ENCODE measurements at places on chromosomes 1 and 21.

- no peak for DNase-seq
These were observed 184.3 kb downstream of the NEGR1 start for GRCh38 chr1:72097851-72098570.

DNA sequence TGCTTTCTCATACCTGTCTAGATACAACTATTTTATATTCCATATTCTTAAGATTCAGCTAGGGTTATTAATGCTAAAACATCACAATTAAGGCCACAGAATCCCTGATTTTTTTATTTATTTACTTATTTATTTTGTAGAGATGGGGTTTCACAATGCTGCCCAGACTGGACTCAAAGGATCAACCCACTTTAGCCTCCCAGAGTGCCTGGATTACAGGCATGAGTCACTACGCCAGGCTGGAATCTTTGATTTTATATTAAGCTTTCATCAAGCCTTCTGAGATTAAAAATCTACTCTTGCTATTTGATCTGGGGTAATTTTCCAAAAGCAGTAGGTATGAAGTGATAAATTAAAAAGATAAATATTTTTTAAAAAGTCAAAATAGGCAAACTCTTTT, 38.9 kb downstream of the MCOLN2 start:
- no peak for DNase-seq

DNA sequence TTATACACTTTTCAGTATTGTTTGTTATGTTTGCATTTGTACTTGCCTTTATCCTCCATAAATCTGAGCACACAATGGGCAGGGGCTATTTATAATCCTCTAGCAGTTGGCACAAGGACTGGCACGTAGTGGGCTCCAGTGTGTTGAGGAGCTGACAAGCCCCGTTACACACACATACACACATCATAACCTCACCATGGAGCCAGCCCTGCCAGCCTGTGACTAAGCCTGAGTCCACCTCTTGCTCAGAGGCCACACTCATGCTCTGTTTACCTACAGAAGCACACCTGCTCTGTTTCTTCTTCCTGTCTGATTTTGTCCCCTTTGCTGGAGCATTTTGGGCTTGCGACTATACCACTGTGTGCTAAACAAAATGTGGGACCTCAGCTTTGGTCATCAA, 64.5 kb upstream of the SPATA6 start:
- DNase-seq: no peak

DNA sequence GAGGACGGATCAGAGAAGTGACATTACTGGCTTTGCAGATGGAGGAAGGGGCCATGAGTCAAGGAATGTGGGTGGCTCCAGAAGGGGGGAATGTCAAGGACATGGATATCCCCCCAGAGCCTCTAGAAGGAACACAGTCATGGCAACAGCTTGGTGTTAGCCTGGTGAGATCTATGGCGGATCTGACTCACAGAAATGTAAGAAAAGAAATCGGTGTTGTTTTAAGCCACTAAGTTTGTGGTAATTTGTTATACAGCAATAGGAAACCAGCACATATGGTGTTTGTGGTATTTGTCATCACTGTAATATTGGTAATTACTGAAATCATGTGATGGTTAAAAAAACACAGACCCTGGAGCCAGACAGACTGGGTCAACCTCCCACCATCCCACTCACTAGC, 236.2 kb downstream of the SETD4 start:
- DNase-seq: no peak

DNA sequence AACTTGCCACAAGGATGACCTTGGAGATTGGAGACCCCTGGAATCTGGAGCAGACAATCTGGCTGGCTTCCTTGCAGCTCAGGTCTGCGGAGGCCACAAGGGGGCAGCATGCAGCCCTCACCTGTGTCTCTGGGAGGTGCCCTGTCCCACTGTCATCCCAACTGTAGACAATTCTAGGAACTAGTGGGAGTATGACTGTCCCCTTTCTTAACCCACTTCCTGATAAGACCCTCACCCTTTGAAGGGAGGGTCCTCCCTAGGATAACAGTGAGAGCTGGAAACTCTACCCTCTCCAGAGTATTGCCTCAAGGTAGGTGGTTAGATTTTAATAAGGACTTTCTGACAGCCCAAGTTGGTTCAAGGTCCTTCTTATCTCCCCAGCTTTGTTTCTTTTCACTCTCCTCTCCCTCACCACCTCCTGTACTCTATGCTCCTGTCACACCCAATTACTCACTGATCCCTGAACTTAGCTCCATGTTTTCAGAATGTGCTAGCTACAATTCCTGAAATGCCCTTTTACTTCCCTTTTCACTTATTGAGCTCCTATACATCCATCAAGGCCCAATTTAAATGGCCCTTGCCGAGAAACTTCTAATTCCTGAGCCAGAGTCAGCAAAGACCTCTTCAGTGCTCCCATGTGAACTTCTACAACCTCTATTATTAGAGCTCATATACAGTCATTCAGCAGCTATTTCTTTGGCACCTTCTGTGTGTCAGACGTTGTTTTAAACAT, 9.2 kb upstream of the KCNQ4 start:
- DNase-seq: peak; percentile 72

DNA sequence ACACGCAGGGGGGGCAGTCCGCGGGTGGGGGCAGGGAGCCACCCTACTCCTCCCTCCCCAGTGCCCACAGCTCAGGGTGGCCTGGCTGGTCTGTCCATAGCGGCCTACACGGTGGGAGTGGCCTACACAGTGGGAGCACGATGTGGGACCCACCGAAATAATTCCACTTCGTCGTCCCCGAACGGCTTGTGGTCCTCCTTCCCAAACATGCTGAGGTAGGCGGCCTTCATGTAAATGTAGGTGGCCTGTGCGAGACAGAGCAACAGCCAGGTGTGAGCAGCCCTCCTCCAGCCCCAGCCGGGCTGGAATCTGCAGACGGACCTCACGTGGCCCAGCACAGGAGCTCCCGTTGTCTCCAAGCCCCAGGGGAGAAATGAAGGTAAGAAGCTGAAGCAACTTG, 34.4 kb downstream of the TTC39A start:
- no peak for DNase-seq
